ENCODE measurements at places on chromosomes 13 and 19. TPM values are rescaled to one million over a fixed set of nuclear protein-coding genes. Genes with fewer than 3 reads are reported as not detected.

Gene PDX1
- not detected for total RNA-seq

Gene CEBPA
- 2.2 TPM for total RNA-seq

Gene TNFSF9
- 1.2 TPM for total RNA-seq

Gene VSTM2B
- total RNA-seq, result 2.6 TPM

Gene TUBA3C
- not detected for total RNA-seq

Gene APOC1
- 3.7 TPM for total RNA-seq

Gene ZNF835
- total RNA-seq, result 7.8 TPM

Gene CCDC169
- total RNA-seq, result 4.9 TPM

Gene ZNF101
- total RNA-seq, result 9.1 TPM

Gene CADM4
- total RNA-seq, result 43.0 TPM

Gene OR7A5
- total RNA-seq, result not detected

Gene DYRK1B
- 20.1 TPM for total RNA-seq

Gene KLK2
- 0.09 TPM for total RNA-seq

Gene NOVA2
- total RNA-seq, result 17.5 TPM

Gene ZNF493
- total RNA-seq, result 125 TPM

- no peak for DNase-seq
Observed at GRCh38 chr19:18789883-18790565, 1.1 kb downstream of the COMP start.

GRCh38 chr13:59568306-59568705 lies 595.4 kb downstream of the DIAPH3 start:
- DNase-seq, result no peak

GRCh38 chr13:27176470-27177410 lies 5.1 kb upstream of the USP12 start:
- no peak for DNase-seq

- DNase-seq, result no peak
Observed at GRCh38 chr13:91142572-91142971, 204.9 kb upstream of the MIR17HG start.

DNA sequence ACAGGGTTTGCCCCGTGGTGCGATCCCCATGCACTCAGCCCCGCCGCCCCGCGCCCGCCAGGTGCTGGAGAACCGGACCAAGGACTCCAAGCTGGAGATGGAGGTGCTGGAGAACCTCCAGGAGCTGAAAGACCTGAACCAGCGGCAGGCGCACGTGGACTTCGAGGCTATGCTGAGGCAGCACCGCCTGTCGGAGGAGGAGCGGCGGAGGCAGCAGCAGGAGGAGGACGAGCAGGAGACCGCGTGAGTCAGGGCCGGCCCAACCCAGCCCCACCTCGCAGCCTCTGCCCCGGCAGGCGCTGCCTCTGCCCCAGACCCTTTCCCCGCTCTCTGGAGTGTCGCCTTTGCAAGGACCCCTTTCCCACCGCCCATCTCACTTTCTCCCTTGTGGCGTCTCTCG lies 11.3 kb downstream of the YJU2 start:
- no peak for DNase-seq

- DNase-seq, result no peak
Observed at GRCh38 chr19:3370728-3371591, 4.6 kb downstream of the NFIC start.

- no peak for DNase-seq
Observed at GRCh38 chr19:5595745-5596144, 26.8 kb downstream of the SAFB2 start.

GRCh38 chr13:113418722-113419049 lies 34.6 kb downstream of the ADPRHL1 start:
- no peak for DNase-seq

- no peak for DNase-seq
Observed at GRCh38 chr19:3178973-3179738, 587 bp downstream of the S1PR4 start.

DNA sequence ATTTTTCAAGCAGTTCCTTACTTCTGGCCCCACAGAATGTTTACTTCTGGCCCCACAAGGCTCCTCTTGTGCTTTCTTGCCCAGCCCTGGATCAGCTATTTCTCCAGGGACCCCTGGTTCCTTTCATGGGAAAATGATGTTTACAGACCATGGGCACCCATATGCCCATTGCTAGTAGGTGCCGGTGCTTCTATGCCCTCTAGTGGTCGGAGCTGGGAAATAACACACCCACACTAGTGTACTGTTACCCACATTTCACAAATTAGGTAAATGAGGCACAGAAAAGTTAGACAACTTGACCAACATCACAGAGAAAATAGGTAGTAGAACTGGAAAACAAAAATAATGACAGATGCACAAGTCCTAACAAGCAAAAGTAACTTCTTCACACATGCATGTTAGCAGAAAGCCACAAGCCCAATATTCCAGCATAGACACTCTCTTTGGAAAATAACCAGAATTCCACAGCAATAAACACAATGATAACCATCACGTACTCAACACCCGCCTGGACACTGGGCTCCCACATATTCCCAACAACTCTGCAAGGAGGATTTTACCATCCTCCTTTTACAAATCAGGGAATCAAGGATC lies 1.3 kb upstream of the CEACAM6 start:
- no peak for DNase-seq

DNA sequence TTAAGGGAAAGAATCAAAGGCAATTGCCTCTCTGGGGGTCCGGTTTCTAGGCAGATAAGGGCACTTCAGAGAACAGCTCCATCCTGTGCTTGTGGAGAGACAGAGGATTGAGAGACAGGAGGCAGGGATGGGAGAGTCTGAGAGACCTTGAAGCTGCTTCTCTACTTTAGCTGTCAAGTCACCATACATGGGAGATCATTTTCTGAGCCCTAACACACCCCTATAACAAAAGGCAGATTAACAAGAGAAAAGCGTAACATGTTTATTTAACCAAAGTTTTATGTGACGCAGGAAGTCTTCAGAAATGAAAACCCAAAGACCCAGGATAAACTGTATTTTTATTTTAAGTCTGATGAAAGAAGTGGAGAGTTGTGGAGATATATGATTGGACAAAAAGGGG lies 48.4 kb downstream of the CBY2 start:
- DNase-seq, result no peak

DNA sequence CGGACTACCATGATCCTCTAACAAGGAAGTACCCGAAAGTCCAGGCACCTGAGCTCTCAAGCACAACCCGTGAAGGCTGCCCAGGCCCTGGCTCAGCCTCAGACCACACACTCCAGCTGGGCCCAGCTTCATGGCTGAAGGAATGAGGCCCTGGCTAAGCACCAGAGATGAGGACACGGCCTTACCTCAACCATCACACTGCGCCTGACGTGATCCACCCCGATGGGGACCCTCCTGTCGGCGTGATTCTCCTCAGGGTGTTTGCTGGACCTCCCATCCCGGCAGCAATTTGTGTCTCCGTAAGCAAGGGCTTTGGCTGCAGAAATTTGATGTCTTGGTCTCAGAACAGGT lies 56.5 kb downstream of the F2RL3 start:
- DNase-seq, result no peak

- DNase-seq, result peak; percentile 71
Observed at GRCh38 chr13:32427852-32428580, at the start of gene N4BP2L1. N4BP2L1 (minus strand) TSS chr13:32428130; CDS start chr13:32428082, 48 bp downstream.

DNA sequence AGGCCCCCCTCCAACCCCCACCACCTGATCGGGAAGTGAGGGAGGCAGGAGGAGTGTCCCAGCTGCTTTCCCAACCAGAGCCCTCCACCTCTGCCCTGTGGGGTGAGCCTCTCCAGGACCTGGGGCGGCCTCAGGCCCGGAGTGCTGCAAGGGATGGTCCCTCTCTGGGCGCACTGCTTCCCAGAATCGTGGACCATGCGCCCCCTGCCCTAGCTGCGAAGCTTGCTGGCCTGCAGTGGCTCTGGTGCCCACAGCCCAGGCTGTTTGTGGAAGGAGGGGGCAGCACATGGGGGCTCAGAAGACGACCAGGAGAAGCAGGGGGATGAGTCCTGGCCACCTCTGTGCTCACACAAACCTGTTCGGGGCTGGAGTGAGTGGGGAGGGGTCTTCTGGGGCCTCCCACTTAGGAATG lies 33.6 kb downstream of the CEBPG start:
- DNase-seq, result no peak

GRCh38 chr19:40304306-40304705 lies 19.2 kb upstream of the AKT2 start:
- no peak for DNase-seq

DNA sequence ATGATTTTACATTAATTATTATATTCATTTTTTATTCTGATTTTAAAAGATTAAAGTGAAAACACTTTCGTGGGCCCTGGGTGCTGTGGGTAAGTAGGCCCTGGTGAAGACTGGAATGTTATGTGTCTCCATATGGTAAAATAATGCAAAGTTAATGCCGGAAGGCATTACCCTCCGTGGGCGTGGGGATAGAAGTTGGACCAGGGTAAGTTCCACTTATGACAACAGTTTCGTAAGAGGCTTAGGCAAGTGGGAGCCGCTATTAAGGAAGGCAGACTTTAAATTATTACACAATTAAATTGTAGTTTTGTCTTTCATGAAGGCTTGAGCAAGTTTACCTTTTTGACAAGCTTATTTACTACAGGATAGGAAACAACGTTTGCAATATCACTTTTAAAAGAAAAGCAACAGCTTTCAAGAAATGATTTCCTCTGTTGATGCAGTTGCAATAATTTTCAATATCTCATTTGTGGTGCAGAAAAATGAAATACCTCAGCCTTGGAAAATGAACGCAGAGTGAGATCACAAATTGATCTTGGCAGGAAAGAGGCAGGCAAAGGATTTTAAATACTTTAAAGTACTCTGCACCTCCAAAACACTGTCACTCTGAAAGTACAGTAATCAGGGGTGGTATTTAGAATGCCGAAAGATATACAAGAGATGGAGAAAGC lies 310.6 kb downstream of the DCT start:
- no peak for DNase-seq

DNA sequence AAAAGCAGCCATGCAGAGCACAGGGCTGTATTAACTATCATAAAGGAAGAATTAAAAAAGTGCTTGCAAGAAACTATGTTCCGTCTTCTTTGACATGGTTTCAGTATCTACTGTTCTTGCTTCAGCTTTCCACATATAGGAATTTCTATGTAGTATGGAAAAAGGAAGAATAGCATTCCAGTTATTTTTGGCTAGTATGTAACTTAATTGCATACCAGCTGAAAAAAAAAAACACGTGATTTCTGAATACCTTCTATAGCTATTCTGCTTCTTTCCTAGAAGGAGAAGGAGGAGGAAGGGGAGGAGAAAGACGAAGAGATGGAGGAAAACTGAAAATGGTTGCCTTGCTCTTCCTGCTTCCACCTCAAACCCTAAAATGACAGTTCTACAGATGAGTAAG lies 619.0 kb downstream of the KCTD12 start:
- no peak for DNase-seq

DNA sequence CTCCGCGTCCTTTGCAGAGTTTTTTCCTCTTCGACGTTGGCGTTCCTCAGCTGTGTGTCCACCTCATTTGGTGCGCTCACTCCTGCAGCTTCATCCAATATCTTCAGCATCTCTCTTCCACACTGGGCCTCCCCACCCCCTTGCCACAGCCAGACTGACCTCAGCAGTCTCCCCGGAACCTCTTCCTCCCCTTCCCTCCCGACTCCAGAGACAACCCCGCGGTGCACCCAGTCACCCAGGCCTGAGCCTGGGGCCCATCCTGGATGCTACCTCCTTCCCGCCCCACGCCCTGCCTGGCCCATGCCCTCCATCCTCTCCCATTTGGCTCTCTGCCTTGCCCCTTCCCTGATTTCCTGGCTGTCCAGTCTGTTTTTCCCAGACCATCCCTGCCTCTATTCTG lies 8.1 kb upstream of the C5AR2 start:
- no peak for DNase-seq

DNA sequence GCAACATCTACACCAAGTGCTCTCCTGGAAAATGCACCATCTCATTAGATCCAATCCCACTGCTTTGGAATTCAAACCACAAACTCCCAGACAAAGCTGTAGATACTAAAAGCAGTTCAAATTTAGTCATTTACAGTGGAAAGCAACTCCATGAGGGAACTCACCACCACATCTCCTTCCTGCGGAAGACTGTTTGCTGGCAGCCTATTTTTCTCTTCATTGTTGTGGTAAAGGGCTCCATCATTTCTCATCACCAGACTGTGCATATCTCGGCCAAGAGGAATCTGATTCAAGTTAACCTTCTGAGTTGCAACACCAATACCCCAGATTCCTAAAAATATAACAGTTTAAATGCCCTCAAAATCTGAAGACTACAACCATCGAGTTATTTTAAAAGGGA lies 8.4 kb downstream of the SPRYD7 start:
- DNase-seq, result no peak

DNA sequence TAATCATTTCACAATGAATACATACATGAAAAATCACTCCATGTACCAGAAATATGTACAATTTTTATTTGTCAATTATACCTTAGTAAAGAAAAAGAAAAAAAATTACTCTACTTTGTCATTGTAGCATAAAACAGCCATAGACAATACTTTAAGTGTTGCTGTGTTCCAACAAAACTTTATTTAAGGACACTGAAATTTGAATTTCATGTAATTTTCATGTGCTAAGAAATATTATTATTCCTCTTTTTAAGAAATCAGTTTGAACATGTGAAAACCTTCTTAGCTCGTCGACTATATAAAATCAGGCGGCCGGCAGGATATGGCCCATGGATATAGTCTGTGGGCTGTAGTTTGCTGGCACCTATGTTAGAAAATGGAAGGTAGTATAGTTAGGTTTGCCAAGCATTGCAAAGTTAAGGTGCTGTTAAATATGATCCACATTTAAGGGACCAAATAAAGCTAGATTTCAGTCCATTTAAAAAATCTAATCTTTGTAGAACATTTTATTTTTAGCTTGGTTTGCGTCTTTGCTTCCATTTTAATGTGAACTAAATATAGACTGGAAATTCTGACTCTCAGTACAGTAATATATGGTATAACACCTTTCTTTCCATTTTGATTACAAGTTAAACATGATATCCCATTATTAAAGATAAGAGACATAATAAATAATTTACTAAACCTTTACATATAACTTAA lies 6.5 kb downstream of the DGKH start:
- DNase-seq, result no peak

DNA sequence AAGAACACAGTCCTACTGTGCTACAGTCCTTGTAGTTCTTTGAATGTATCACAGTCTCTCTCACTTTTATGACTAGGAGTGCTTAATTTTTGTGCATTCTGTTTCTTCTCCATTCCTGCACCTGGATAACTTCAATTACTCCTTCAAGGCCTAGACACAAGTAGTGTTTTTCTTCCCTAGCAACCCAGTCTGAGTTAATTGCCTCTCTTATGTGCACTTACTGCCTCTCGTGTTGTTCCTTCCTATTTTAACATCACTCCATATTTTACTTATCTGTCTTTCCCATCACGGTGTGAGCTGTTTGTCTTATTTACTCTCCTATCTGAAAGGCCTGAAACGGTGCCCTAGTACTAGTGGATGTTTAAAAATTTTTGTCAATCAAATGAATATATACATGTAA lies 101.5 kb downstream of the HS6ST3 start:
- DNase-seq, result no peak

- no peak for DNase-seq
Observed at GRCh38 chr13:106612688-106613087, 44.8 kb upstream of the ARGLU1 start.

- DNase-seq, result no peak
Observed at GRCh38 chr19:28258829-28259228, 954.1 kb downstream of the UQCRFS1 start.
